ENCODE measurements at places on chromosomes 7 and 10.

- no peak for DNase-seq
These were observed 5.8 kb downstream of the TBRG4 start for GRCh38 chr7:45105588-45106188.

DNA sequence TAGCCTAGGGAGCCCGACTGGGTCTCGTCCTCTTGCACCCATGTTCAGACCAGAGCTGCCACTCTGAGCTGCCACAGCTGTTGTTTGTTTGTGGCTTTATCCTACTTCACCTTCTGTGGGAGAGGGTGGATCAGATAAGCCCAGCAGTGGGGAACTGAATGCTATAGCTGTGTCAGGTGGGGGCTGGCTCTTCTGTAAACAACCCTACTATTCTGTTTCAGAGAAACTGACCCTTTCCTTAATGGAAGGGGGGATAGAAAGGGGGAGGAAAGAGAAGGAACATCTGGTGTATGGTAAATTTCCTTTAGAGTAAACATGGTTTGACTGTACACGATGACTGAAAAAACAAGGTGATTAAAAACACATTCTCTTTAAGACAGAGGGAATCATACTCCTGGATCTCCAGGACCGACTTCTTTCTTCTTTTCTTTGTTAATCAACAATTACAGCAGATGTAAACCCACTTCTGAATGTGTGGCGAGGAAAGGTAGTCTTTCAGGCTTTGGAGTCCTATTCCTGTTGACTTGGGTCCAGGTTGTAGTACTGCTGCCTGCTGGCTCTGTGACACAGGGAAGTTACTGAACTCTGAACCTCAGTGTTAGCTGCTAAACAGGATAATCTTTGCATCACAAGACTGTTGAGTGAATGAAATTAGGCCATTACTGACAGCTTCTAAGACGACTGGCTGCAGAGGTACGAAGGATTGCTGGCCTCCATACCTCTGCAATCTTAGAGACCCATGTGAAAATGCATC lies 6.0 kb downstream of the PRXL2A start:
- DNase-seq = no peak

DNA sequence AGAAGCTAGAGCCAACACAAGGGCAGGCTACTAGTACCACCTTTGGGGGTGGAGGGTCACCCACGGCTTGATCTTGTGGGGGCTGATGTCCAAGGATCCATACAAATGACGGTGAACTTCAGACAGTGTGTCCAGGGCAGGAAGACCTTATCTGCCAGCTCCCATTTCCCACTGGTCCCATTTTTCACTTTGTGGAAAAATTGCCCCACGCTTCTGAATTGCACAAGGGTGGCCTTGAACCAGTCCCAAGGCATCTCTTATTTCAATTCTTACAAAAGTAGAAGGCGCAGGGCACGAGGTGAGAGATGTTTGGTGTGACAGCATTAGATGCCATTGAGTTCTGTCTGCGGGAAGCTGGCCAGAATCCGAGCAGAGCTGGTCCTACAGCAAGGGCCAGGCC lies 252.7 kb upstream of the CELF2 start:
- DNase-seq = no peak

GRCh38 chr10:113350311-113351040 lies 202.4 kb upstream of the HABP2 start:
- DNase-seq = no peak

DNA sequence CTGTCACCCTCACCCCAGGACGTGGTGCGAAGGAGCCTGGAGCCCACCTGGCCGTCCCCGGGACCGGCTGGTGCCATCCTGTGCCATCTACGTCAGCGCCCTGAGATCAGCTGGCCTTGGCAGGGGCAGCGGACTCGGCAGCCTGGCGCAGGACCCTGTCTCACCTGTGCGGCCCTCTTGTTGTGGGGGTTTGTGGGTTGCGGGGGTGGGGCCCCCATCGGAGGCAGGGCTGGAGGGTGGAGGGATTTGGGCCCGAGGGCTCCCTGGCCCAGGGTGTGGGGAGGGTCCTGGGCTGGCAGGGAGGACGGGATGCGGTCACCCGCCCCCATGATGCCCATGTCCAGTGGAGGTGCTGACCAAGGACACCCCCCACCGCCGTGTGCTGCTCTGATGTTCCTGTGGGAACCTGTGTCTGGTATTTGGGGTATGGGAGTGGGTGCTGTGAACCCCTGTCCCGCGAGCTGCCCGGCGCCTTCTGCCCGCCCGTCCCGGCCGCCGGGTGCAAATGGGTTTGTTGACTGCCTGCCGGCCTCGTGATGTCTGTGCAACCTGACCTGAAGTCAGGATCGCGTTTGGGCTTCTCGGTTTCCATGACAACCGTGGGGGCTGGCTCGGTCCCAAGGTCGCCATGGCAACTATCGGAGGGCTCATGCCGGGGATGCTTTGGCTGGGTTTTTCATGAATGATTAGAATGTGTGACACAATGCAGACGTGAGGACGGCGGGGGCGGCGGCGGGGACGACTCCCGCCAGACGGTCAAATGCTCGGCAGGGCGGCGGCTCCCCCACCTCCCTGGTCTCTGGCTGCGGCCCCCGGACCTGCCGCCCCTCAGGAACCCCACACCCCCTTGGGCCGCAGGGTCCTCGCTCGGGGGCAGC lies 7.3 kb downstream of the MAFK start:
- no peak for DNase-seq

DNA sequence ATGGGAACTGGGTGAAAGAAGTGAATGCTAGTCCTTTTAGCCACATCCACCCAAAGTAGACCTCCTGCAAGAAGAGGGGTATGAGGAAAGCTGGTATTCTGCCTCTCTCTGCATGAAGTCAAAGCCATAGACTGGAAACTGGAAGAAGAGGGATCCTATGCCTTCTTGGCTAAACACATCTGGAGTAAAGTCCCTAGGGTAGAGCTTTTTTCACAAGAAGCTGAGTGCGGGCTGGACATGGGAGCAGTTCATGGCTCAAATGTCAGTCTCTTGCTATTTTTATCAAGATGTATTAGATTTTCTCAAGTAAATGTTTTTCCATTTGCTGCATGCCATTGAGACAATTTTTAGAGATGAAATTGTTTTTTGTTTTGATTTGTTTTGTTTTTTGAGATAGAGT lies 206.5 kb upstream of the TMEM72 start:
- no peak for DNase-seq

DNA sequence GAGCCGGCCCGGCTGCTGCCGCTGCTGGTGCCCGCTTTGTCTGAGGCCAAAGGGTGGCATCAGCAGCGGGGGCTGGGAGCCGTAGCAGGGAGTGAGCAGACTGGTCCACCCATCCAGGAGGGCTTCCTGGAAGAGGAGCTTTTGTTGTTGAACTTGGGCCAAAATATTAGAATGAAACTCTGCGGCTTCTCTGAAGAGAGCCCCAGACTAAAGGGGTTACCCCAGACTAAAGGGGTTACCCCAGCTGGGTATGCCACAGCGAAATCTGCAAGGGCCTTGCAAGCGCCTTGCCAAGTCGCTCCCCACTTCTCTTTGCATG lies 154.7 kb upstream of the ZMIZ1 start:
- DNase-seq = no peak

GRCh38 chr7:818031-818699 lies 14.1 kb upstream of the SUN1 start:
- DNase-seq = no peak

DNA sequence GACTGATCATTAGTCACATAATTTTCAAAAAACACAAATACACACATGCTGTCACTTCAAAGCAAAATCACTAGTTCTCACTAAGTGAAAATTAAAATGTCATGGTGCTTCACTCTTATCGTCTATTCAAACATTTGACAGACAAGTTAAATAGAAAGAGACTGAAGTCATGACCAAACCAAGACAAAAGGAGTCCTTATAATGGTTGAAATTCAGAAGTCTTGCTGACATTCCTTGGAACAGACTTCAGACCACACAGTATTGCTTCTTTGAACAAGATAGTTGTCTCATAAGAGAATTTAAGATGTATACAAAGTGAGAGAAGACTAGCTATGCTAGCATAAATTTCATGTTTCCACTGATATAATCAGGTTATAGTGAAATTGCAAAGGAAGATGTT lies 119.5 kb downstream of the SEMA3D start:
- DNase-seq = no peak

- DNase-seq = no peak
These were observed 249.0 kb upstream of the PLXNA4 start for GRCh38 chr7:132825222-132825621.

DNA sequence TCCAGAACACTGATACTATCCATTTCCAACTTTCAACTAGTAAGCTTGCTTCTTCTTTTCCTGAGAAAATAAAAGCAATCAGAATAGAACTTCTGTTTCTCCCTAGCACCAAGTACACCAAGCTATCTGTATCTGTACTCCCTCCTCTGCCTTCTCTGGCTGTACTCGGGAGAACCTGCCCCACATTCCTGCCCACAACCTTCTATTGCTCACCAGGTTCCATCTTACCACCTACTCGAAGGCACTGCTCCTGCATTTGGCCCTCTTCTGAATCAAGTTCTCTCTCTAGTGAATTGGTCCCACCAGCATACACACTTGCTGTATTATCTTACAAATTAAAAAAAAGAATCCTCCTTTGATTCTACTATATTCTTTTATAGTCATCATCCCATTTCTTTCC lies 169.6 kb upstream of the PTN start:
- no peak for DNase-seq

- DNase-seq = no peak
These were observed 60.3 kb upstream of the NFKB2 start for GRCh38 chr10:102335184-102335583.

DNA sequence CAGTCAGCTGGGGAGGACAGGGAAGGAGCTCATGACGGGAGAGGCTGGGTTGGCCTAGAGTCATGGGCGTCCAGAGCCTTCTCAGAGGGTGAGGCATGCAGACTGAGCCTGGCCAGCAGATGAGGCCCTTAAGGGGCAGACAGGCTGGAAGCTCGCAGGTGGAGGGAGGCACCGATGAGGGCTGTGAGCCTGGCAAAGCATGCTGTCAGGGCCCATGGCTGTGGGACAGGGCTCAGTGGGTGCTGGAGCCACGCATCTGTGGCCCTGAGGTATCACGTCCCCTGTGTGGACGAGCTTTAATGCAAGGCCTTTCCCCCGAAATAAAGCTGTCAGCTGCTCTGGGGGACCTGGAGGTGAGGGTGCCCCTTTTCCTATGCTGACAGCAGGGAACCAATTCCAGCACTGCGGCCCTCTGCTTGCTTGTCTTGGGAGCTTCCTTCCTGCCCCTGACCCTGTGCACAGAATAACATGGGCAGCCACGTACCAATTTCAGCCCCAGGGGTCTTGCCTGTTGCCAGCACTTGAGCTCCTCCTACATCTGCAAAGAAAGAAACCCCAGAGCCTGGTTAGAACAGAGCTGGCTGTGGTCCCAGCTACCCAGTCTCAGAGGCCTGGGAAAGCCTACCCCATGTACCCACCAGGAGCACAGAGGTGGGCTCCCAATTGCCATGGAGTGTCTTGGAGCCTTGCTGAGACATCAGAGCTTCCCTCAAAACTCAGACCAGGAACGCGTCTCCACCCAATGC lies 20.6 kb downstream of the TMEM273 start:
- no peak for DNase-seq

DNA sequence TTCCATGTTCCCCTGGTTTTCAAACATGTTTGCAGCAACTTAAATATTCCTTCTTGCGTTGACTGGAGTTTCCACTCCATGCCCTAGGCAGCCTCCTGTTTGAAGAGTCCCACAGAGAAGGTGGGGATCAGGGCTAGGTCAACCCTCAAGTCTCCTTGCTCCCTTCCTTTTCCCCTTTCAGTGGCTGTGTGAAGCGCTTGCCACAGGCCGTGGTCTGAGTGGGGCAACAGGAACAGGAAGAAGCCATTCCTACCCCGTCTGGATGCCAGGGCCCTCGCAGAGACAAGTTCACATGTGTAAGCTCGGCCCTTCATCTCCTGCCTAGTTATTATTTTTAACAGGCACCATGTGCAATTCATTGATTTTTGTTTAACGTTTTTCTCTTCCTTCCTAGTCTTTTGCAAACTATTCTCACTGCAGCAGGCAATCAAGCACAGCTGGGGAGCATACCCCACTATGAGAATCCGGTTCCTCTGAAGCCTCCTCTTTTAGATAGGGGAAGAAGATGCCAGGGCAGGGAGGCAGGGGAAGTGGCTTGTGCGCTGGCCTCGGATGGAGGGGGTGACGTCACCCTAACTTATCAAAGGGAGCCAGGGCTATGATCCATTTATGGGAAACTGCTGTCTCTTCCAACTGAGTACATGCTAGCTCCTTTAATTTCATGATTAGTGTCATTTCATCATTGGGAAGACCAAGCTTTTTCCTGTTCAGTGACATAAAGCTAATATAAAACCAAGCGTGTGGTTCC lies 64.2 kb downstream of the PRLHR start:
- DNase-seq = no peak

DNA sequence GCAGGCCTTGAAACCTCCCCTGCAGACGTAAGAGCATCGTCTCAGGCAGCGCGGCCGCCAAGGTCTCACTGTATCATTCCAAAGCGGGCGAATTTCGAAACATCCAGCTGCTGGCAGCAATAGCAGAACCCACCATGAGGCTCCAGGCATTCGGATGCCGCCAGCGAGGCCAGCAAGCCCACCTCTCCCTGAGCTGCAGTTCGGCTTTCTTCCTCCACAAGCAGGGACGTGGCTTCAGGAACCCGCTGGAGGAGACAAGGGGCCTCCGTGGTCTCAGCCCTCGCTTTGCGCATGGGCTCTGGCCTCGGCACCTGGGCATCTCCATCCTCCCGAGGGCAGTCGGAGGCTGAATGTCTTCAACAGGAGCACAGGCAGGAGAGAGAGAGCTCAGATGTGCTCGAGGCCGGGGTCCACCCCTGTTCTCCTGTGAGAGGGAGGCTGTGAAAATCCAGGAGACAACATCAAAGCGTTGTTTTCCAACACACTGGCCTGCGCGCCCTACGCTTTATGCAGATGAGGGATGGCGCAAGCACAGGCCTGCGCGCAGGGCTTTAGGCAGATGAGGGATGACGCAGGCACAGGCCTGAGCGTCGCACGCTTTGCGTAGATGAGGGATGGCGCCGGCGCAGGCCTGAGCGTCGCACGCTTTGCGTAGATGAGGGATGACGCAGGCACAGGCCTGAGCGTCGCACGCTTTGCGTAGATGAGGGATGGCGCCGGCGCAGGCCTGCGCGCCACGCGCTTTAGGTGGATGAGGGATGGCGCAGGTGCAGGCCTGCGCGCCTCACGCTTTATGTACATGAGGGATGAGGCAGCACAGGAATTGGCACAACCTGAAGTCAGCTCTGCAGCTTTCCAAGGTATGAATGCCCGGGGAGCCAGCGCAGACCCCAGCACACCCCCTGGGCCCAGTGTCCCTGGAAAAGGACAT lies 103.2 kb downstream of the WDR37 start:
- DNase-seq = no peak

Data from activated T-helper 2 cell treated with anti-CD3 and anti-CD28 coated beads, Interferon-gamma antibody, Interleukin-2, Interleukin-4, amounts not matched to agents 10 μg/mL and 5 μg/mL and 100 μg/mL, durations not matched to agents 14 hours and 24 hours and 36 hours (primary cell).